ENCODE measurements at places on chromosomes 7 and 10.
A peak's percentile ranks its signal among the peaks of the same experiment; 100 is the strongest.

- peak; percentile 41 for DNase-seq
Measured at GRCh38 chr7:75642810-75643486, 95.8 kb downstream of the HIP1 start.

DNA sequence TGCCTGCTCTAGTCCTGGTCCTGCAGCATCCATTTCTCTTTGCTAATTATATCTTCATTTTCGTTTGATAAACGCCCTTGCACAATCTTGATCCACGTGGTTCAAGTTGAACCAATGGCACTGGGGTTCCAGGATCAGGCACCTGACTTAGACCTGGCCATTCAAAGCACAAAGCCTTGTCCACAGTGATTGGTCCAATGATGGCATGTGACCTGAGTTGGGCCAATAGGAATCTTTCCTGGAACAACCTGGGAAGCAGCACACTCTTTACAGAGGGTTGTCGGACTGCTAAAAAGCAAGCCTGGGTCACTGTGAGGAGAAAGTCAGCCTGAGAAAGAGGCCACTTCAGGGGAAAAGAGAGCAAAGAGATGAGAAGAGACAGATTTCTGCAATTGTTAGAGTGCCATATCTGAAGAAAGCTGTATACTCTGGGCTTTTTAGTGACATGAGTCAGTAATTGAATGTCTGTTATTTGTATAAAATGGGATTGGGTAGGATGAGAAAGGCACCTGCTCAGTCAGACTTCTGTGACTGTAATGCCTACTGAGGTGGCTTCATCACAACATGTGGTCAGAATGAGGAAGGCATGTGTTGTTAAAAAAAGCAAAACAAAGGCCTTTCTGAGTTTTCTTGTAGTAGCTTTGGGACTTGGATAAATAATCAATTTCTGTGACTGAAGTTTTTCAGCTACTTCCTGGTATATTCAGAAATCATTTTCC lies 4.4 kb upstream of the STEAP4 start:
- DNase-seq: no peak

DNA sequence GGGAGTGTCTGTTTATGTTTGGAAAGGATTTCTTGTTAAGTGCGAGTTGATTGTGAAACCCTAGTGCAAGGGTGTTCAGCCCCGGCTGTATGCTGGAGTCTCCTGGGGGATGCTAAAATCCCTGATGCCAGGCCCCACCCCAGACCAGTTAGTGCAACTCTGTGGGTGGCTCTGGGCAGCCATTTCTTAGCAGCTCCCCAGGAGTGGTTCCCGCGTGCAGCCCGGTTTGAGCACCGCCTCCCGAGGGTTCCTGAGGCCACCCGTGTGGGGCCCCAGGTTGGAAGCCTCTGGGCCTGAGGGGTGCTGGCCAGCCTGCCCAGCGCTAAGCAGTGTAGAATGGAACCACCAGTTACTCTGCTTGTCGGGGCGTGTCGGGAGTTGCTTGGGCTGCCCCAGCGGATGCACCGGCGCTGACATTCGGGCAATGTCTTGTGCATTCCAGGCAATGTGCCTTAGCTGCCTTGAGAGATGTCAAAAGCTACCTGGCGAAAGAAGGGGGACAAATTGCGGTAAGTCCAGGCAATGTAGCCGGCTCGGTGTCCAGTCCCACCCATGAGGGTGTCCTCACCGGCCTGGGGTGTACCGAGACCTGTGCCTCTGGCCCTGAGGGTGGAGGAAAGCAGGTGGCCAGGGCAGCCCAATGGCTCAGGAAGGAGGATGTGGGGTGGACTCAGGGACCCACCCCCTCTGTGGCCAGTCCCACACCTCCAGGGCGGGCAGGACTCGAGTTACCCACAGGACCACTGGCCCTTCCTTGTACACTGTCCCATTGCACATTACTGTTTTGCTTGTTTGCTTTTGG lies 13.2 kb downstream of the PFKFB3 start:
- no peak for DNase-seq

- no peak for DNase-seq
Measured at GRCh38 chr7:148348466-148348865, 242.1 kb upstream of the C7orf33 start.

- no peak for DNase-seq
Measured at GRCh38 chr7:41416208-41416595, 286.7 kb downstream of the INHBA start.

DNA sequence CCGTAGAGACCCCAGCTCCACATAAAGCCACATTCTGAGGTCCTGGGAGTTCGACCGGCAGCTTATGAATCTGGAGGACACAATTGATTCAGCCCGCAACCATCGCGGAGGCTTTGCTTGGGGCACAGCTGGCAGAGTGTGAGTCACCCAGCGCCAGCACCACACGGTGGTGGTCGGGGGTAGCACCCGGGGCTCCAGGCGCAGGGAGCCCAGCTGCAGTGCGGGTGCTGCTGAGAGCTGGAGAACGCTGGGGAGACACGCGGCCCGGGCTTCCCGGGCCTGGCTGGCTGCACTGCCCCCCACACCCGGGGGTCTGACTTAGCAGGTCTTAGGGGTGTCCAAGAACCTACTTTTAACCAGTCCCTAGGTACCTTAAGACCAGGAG lies 87.9 kb downstream of the PAXIP1 start:
- DNase-seq: no peak

- no peak for DNase-seq
Measured at GRCh38 chr10:97297556-97298222, 5.3 kb upstream of the ARHGAP19 start.

DNA sequence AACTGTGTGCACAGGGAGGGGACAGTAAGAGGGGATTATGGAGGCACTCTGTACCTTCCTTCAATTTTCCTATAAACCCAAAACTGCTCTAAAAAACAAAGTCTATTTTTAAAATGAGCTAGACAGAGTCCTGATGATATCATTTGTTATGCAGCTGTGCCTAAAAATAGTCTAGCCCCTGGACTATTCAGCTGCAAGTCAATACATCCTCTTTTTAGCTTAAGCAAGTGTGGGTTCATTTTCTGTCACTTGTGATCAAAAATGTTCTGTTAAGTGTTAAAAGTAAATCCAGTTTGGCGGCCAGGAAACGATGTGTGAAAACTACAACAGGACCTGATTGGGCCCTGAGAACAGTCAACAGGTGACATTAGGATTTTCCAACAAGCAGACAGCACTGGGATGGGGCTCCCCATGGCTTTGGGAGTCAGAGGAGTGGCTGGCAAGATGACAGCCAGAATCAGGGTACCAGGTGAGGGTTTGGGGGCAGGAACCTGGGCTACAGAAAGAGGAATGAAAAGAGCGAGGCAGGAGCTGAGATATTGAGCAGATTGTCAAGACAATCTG lies 33.9 kb downstream of the FAM107B start:
- no peak for DNase-seq
